ENCODE measurements at places on chromosomes 5 and 9.

GRCh38 chr9:87195306-87195705 is 248.0 kb upstream of the GAS1 start:
- DNase-seq, result no peak

DNA sequence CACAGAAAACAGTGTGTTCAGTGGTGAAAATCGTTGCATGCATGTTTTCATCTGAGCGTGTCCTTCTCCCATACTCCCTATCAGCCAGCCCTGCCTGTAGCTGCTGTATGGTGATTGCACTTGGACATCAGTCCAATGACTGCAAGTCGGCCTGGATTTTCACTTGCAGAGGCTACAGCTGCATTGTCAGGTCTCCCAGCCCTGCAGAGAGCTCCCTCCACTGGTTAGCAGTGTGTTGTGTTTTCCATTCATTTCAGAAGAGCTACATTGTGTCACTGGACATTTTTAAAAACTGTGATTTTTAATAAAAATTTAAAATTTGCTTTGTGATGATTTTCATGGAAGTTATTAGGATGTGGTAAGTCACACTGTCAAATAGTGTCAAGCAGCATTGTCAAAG is 96.6 kb downstream of the SYK start:
- DNase-seq, result no peak

DNA sequence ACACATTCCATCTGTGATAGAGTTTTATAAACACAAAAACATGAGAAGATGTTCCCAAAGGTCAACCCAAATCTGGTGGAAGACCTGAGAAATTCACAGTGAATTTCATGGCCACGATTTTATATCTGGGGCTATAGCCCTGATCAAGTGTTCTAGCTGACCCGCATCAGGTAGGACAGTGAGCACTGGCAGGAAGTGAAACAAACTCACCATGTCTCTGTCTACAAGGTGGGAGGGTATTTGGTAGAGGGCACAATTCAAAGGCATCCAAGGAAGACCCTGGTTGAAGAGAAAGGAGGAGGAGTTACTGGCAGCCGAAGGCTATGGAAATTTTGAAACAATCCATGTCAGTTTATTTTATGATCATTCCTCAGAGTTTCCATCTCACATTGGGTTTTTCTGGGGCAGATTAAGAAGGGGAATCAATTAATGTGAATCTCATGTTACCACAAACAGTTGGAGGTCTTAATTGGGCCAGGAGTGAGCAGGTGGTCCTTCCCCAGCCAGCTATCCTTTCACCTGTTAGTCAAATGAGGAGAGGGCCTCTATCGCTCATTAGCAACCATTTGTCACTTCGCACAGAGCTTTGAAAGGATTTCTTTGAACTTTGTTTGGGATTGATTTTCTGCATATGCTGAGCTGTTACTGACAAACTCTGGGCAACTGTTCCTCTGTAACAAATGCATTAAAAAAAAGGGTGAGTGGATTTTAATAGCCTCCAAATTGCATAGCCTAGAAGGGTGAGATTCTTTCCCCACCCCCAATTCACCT is 612.0 kb upstream of the CLINT1 start:
- no peak for DNase-seq

DNA sequence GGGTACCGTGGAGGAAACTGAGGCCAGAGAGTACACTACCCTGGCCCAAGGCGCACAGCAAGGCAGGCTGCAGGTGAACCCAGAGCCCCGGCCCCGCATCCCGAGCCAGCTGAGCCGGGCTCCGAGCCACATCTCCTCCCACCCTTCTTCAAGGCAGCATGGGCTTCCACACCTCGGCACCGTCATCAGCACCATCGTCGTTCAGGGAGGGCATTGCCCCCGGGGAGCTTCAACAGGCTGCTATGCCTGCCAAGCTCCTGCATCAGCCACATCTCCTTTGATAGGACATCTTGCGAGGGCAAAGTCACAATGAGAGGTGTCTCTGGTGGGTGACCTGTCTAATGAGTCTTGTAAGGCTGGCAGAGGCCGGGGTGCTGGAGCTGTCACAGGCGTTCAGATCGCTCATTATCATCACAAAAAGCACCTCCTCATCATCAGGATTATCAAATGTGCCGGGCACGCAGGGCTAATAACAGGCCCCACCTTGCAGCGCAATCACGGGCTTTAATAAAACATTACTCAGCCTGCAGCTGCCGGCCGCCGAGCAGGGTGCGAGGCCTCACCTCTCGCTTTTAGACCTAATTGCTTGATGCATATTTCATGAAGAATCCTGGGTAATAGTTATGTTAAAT is 20.0 kb upstream of the SLC25A51 start:
- no peak for DNase-seq

DNA sequence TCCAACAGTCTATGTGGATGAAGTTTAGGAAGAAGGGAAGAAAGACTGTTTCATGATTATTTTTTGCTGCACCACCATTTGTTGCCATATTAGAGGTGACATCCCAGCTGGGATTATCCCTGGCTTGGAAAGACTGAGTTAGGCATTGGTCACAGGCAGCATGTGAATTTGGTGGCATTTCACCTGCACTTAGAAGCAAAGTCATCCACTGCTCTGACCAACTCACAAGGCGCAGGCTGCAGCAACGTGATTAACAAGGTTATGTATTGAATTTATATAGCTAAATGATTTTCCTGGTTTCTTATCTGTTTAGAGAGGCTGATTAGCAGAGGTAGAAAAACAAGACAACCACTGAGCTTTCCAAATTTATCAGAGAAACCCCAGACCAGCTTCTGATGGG is 2.7 kb downstream of the FYB1 start:
- DNase-seq, result no peak

GRCh38 chr5:64074533-64074932 is 91.1 kb upstream of the RNF180 start:
- peak; percentile 50 for DNase-seq

- no peak for DNase-seq
Observed at GRCh38 chr5:108387758-108388157, 5.9 kb upstream of the FBXL17 start.

DNA sequence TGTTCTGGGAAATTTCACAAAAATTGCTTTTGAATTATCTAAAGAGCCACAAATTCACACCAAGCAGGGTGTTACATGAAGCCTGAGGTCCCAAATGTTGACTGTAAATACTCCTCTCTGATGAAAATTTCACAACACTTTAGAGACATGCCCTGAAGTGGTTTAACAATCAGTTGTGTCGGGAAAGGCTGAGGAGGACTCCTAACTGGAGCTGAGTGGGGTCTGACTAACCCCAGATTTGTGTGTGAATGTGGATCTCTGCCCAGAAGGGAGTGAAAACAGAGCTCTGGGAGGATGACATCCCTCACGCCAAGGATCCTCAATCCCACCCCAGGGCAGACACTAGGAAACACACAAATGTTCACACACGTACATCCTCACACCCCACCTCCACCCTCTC is 31.1 kb upstream of the GRXCR2 start:
- DNase-seq, result no peak

DNA sequence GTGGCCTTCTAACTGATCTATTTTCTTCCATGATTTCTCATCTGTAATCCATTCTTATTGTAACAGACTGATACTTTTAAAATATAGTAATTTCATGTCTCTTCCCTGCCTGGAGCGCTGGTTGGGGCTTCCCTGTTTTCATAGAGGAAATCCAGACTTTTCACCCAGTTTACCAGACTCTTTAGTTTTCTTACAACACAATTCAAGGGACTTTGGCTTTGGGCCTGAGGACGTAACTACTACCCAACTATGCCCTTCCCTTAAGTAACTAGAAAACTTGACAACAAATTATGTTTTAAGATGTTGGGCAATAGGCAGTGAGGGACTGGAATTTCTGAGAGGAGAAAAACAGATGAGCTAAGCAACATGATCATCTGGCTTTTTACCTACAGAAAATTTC is 289.6 kb downstream of the FGF10 start:
- DNase-seq, result no peak

DNA sequence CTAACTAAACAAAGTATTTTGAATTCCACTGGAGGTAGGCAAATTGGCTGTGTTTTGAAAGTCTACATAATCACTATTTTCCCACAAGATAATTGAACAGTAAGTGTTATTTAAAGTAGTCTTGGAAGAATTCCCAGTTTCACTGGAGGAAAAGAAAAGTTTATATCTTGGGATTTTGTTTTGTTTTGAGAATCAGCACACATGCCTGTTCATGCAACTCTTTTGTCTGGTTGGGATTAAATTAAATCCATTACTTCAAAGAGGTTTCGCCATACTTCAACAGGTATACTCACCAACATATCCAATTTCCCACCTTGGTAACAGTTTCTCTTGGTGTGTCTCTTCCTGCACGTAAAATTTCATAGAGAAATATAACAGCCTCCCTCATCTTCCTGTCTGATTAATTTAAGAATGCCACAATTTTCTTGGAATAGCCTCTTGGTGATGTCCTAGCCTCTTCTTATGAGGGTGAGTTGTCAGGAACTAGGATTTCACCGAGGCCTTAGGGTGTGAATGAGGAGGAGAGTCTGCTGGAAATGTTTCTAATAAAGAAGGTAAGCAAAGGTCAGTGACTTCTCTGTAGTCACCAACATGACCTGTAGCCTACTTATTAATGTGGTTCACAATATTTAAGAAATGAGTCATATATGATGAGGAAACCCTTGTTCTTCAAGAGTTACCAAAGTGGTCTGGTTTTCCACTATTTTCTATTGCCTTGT is 48.1 kb downstream of the ITGA2 start:
- DNase-seq, result no peak

- peak; percentile 8 for DNase-seq
Observed at GRCh38 chr5:153429761-153430380, 60.6 kb upstream of the GRIA1 start.

DNA sequence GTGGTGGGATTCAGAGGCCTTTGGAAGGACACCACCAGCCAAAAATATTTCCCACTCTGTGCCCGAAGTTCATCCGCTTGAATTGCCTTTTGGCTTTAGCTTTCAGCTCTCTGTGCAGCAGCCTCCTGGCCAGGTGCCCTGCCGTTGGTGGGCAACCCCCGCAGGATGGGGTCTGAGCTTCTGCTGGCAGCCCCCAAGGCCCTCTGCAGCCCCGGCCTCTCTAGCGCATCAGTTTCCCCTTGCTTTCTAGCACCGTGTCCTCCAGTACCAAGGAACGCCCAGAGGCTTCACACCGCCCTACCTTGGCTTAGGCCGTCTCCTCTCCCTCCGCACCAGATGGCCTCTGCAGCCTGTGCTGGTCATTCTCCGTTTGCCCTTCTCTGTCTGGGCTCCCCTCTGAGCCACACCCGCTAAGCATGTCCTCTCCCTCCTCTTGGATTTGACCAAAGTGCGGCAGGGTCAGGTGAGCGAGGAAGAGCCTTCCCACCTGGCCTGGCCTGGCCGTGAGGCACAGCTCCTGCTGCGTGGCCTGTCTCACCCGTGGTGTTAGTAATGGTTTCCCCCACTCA is 4.2 kb upstream of the TSC1 start:
- no peak for DNase-seq

- DNase-seq, result no peak
Observed at GRCh38 chr9:83266666-83267496, 203.9 kb upstream of the RASEF start.

DNA sequence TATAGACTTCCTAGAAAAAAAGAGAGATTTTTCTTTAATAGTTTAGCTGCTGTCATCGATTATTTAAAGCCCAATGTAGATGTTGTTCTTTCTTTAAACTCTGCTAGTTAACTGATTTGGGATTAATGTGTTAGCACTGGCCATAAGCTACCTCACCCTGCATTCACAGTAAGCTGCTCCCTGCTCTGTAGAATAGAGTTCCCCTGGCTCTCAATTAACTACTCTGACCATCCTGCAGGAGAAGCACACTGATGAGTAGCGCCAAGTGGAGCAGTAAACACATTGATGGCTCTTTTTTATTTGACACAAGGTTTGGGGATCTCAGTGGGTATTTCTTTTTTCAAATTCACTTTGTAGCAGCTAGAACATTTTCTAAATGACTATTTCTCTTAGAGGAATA is 807.9 kb upstream of the ZNF608 start:
- DNase-seq, result no peak

GRCh38 chr5:133487093-133487492 is 125.2 kb downstream of the FSTL4 start:
- no peak for DNase-seq

- no peak for DNase-seq
Observed at GRCh38 chr9:114344692-114345091, 15.0 kb downstream of the ORM2 start.

DNA sequence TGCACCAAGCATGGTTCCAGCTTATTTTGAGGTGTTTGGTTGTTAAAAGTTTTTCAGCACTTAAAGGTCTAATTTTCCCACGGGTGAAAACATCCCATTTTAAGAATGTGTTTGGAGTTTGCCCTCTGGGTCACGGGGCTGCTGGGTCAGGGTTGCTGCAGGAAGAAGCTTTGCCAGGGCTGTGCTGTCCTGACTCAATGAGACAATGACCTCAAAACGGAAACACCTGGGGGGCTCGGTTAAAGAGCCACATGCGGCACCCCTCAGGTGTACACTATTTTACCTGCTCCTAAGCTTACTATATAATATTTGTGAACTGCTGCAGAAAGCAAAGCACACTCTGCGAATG is 27.6 kb downstream of the UBE2QL1 start:
- DNase-seq, result no peak

- DNase-seq, result peak; percentile 66
Observed at GRCh38 chr9:127783111-127784008, 2.5 kb upstream of the CDK9 start.

GRCh38 chr5:144072518-144072927 is 97.9 kb downstream of the YIPF5 start:
- no peak for DNase-seq

- DNase-seq, result no peak
Observed at GRCh38 chr5:30194595-30194994, 998.9 kb upstream of the CDH6 start.

DNA sequence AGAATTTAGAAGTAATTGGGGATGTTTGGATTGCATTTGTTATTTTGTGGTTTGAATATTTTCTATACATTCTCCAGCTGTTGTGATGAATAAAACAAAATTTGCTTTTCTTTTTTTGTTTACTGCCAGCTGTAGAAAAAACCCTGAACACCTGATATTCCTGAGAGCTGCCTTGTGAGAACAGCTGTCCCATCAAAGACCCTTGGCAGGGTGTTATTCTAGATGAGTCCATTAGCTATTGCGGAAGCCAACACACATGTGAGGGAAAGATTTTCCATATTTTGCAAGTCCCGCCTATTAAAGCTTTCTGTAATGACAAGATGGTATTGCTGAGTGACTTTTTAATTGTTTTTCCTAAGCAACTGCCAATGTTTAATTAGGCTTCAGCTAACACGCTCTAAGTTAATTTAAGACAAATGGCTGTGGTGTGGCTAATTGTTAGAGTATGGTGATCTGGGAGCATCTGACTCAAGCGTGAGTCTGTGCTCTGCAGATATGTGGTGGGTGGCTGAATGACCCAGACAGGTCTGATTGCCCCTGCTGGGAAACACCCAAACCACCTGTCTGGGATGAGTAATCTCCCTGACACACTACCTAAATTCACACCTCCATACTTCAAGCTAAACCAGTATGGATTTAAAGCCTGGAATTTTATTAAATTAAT is 86.5 kb upstream of the PRLR start:
- DNase-seq, result no peak

GRCh38 chr9:19104515-19105282 is 2.0 kb upstream of the HAUS6 start:
- no peak for DNase-seq

GRCh38 chr5:179416114-179416822 is 71.0 kb upstream of the ADAMTS2 start:
- DNase-seq, result no peak

GRCh38 chr5:133384903-133385302 is 227.4 kb downstream of the FSTL4 start:
- no peak for DNase-seq

Measured in GM13977 (cell line).